OCI-M1 (cell line): ENCODE measurements at places on chromosomes 6 and 20.

DNA sequence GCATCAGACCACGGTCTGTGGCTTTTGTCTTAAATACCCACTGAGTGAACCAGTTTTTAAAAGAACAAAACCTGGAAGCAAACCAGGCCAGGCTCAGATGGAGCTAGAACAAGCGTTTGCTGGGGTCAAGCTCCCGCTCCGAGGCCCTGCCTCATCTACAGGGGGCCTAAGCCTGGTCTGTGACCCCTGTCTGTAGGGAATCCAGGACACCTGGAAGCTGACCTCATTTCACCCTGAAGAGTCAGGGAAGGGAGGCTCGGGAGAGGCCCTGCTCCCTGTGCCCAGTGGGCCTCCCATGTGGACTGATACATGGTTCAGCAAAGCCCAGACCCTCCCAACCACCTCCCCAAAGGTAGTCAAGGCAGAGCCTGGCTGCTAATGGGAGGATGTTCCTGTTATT is 26.8 kb upstream of the DLGAP4 start:
- DNase-seq = no peak

DNA sequence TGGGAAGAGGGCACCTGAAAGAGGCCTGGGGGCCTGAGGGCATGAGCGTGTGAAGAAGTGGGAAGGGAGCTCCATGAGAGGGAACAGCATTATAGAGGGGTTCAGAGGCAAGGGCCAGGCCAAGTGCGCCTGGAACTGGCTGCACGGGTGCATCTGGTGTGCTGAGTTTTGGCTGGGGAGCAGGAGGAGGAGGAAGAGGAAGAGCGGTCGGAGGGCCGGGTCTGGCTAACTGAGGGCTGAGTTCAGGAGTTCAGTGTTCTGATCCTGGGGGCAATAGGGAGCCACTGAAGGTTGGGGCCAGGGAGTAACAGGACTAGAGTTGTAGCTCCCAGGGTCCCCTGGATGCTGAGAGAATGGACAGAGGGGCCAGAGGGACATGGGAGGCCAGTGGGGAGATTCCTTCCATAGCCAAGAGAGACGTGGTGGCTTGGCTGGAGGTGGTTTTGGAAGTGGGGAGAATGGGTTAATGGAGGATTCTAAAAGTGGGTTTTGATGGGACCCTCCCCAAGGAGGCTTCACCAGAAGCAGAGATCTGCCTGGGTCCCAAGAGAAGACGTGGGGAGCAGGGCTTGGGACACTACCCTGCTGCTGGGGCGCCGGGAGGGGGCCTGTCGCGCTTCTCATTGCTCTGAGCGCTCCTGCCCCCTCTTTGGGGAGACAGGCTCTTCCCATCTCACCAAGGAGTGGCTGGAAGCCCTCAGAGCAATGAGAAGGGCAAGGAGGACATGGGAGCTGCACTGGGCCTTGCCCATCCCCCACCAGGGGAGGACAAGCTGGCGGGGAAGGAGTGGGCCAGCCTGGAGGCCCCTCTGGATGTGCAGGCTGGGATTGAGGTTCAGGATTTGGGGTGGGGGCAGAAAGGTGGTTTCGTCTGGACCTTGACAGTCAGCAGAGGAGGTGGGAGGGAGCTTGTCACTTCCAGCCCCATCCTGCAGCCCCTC is 28.7 kb downstream of the ZBP1 start:
- DNase-seq = no peak

DNA sequence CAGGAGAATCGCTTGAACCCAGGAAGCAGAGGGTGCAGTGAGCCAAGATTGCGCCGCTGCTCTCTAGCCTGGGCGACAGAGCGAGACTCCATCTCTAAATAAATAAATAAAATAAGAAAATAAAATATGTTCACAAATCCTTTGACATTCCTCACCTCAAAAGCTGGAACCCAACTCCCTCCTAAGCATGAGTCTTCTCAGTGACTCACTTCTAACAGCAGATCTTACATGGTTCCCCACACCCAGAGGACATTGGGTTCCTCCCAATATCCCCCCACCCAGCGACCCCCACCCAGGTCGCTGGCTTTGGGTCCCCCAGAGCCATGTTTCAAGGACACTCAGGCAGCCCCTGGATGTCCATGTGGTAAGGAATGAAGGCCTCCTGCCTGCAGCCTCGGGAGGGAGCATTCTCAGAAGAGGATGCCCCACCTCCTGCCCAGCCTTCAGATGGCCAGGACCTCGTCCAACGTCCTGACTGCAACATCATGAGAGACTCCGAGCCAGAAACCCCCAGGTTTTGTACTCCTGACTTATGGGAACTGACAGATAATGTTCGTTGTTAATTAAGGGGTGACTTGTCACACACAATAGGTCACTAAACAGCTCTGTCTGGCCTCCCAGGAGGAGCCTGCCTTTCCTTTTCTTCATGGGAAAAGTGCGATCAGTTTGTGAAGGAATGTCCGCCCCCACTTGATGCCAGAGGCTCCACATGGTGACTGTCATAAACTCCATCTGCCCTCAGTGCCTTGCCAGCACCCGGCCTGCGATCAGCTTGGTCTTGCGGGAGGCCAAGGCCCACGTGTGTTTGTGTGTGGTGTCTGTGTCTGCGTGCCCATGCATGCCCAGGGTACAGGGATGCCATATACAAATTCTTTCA is 10.1 kb upstream of the GMEB2 start:
- DNase-seq = no peak

GRCh38 chr6:27608916-27609883 is 136.3 kb upstream of the ZNF184 start:
- peak; percentile 90 for DNase-seq

- no peak for DNase-seq
Measured at GRCh38 chr6:96624957-96625356, 62.0 kb downstream of the FHL5 start.

GRCh38 chr6:96862560-96862959 is 25.3 kb upstream of the GPR63 start:
- DNase-seq = no peak

GRCh38 chr6:131761060-131761761 is 46.6 kb upstream of the ENPP1 start:
- no peak for DNase-seq

DNA sequence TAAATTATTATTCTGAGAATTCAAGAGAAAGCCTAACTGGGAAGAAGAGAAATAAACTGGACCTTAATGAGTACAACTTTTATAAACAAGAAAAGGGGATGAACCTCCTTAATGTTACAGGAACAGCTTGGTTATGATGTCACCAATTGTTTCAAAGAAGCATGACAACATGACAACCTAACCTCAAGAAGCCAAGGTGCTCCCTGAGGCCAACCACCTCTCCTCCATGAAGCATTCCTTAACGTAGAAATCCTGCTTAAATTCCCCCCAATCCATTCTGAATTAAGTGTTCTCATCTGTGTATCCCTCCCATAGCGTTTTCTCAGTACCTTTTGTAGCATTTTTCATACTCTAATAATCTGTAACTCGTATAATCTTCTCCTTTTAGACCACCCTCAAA is 1.7 kb downstream of the HBS1L start:
- peak; percentile 65 for DNase-seq
